ENCODE measurements at places on chromosomes 5 and 9.

- DNase-seq = no peak
Observed at GRCh38 chr5:53940921-53941320, 369.5 kb downstream of the ARL15 start.

DNA sequence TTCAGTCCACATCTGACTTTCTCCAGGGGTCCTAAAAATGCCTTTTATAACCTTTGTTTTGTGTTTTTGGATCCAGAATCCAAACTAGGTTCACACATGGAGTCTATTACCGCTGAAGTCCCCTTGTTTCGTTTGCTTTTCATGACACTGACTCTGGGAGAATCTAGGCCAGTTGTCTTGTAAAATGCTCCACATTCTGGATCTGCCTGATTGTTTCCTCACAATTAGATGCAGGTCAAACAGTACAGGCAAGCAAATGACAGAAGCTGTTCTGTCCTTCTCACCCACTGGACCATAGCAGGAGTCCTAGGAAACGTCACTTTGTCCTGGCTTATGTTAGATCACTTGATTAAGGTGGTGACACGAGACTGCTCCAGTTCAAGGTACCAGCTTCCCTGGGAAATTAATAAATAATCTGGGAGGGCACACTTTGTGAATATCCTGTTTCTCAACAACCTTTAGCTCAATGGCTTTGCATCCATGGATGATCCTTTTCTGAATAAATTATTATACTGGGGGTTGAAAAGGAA is 34.1 kb downstream of the FABP6 start:
- DNase-seq = no peak

- no peak for DNase-seq
Observed at GRCh38 chr5:124262991-124263571, 483.4 kb downstream of the ZNF608 start.

- no peak for DNase-seq
Observed at GRCh38 chr5:149651686-149652085, 70.4 kb downstream of the ARHGEF37 start.

DNA sequence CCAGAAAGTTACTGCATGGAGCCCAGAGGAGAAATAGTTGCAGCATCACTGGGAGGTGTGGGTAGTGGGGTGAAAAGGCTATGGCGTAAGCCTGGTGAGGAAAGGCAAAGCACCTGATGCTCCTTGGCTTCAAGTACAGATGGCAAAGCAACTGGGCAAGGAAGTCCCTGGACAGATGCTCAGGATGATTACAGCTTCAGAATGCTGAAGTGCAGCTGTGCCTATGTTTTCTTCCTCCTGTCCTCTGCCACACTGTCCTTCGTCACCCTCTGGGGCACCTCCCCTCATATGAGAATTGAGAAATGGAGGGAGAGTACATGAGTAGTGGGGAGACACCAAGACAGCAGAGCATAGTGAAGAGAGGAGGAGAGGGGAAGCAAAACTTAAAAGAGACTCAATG is 328.0 kb downstream of the PDE4D start:
- DNase-seq = no peak

DNA sequence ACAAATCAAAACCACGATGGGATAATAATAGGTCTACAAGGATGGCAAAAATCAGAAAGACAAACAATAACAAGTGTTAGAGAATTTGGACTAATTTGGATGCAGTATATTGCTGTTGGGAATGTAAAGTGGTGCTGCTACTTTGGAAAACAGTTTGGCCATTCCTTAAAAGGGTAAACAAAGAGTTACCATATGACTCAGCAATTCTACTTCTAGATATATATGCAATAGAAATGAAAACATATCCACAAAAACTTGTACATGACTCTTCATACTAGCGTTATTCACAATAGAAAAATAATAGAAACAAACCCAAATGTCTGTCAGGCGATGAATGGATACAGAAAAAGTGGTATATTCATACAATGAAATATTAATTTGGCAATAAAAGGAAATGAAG is 58.3 kb downstream of the JAK2 start:
- DNase-seq = no peak

DNA sequence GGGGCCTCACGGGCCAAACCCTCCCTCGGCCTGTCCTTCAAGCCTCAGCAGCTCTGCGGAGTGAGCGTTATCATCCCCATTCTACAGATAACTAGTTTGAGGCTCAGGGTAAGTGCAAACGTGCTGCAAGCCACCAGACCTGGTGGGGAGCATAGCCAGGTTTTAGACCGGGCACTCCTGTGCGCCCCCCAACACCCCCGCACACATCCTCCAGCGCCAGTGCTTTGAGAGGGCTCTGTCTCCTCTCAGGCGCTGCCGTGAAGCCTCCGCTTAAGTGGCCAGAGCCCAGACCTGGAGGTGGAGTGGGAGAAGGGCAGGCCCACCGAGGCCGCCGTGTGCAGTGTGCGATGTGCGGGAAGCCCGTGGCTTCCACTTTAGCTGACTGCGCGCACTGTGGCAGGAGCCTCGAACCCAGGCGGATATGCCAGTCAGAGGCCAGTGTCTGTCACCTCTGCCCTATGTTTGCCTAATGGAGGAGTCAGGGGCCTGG is 1.6 kb upstream of the MGAT1 start:
- no peak for DNase-seq

GRCh38 chr5:14756478-14756877 is 92.0 kb downstream of the OTULIN start:
- DNase-seq = no peak

DNA sequence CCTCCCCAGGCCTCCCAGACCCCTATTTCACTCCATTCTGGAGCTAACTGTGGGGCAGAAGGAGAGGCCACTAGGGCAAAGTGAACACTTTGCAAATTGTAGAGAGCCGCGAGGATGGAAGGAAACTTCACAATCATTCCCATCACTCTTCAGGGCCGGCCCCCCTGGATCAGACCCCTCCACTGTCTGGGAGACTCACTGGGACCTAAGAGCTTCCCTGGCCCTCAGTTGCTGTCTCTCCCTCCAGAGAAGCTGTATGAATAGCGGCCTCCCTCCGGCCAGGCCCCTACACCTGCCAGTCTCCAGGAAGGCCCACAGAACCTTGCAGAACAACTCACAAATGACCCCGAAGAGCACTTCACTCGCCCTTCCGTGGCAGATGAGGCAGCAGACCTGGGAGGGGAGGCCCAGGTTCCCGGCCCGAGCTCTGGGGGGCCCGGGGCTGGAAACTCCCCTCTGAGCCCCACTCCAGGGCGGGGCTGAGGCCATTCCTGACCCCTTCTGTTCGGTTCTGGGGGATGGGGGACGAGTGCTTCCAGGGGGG is 141.9 kb upstream of the IER5L start:
- no peak for DNase-seq

- no peak for DNase-seq
Observed at GRCh38 chr5:151414536-151414935, 32.9 kb upstream of the SLC36A1 start.

DNA sequence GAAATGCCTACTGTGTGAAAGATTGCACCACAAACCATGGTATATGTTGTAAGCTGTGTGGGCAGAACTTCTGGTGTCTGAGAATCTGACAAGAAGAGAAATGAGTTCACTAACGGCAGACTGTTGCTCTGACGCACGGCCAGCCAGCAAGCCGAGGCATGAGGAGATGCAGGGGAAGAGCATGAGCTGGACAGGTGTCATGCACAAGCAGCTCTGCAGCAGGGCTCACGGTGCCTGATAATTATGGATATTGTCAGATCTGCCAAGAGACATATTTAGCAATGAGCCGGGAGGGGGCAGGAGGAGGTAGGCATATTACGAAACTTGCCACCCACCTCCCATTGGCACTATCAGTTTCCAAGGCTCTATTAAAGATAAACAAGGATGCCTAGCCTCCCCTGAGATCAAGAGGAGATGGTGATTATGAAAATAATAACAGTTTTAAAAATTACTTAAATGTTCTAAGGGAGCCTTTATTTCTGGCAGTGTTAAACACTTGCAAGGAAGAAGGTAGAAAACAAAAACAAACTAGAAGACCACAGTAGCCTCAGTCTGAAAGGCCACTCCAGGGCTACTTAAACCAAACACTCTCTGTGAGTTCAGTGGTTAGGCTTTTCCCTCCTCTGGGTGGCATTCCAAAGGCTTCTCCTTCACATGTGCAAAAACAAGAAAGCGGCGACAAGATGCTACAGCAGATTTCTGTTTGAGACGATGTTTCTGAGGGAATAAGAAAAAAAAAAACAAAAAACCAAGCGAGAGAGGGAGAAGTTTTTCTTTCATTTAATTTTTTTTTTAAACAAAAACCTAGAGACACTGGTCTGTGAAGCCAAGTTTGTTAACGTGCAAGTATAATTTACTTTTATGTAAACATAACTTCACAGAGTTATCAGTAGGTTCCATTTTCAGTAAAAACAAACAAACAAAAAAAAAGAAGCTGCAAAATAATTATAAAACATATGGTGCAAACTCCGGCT is 339.5 kb downstream of the BNC2 start:
- no peak for DNase-seq

DNA sequence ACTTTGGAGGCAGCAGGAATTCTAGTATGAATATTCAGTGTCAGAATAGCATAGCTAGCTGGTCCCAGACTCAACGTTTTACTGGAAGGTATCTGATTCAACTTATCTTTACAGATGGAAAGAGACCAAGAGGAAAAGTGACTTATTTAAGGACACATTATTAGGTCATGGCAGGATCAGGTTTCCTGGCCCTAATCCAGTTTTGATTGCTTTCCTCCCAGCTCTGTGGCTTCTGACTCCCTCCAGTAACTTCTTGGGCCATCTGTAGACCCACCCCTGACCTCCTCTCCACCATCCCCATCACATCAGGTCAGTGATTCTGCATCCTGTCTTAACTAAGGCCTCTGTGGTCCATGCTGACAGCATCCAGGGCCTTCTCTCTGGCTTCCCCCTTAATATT is 38.4 kb downstream of the SH3TC2 start:
- no peak for DNase-seq

GRCh38 chr9:83511051-83511450 is 27.1 kb downstream of the FRMD3 start:
- no peak for DNase-seq

DNA sequence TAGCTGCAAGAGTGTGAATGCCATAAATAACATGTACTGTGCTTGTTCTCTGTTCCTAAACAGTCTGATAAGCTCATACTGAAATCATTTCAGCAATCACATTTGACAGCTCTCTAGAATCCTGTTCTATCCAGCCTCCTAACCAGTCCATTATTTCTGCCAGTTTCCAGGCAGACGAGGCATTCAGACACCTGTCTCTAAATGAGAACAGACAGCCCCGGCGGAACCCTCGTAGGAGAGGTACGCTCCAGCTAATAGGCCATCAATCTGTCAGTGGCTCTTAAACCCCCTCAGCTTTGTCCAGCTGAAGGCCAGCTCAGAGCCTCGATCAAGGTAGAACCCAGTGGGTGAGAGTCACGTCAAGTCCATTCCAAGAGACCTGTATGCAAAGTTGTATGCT is 272.3 kb downstream of the GLIS3 start:
- no peak for DNase-seq

- DNase-seq = no peak
Observed at GRCh38 chr5:135249658-135250057, 149.4 kb downstream of the MACROH2A1 start.

GRCh38 chr9:133786371-133786753 is 48.2 kb upstream of the SARDH start:
- no peak for DNase-seq

GRCh38 chr5:172694541-172694940 is 53.5 kb downstream of the NEURL1B start:
- no peak for DNase-seq

DNA sequence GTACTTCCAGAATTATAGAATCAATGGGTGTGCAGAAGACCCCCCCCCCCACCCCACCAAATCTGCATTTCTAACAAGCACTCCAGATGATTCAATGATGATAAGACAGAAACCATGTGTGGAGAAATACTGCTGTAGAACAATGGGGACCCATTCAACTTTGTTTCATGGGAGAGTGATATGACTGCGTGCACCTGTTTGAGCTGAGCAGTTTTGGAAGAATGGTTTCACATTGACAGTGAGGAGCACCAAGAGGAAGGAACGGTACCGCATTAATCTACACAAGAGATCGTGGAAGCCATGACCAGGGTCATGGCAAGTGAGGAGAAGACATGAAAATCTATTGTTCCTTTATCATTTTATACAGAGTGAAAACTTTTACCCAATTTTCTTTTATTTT is 202.7 kb downstream of the CD180 start:
- DNase-seq = no peak

DNA sequence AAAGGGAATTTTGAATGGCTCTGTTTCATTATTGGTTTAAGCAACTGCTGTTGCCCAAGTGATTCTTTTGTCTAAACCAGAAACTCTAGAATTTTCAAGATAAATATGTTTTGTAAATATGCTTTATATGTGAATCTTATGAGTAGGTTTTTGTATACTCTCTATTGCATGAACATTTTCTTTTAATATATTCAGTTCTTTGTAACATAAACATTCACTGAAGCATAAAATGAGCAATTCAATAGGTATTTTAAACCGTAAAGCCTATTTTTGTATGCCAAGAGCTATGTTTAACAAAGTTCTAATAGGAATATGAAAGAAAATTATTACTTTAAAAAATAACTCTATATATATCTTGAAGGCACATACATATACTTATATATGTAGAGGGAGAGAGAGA is 293.1 kb downstream of the PSAT1 start:
- no peak for DNase-seq

DNA sequence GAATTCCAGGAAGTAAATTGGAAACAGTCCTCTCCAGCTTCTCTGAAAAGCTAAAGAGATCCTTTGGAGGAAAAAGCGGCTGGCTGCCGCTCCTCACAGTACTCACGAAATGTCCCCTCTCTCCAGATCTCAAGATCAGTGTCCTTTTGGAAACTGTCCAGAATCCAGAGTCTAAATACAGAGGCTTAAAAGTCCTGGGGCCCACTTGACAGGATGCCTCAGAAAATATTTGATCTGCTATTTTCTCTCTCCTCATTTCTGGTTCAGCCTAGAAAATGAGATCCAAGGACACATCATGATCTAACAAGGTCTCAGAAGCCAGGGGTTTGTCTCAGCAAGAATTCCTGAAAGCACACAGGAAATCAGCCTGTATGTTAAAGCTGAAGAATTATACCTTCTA is 7.2 kb downstream of the C1QTNF2 start:
- no peak for DNase-seq

GRCh38 chr5:151005950-151006576 is 14.3 kb upstream of the GPX3 start:
- peak; percentile 74 for DNase-seq
